ENCODE measurements at places on chromosomes 16 and 17. TPM values are rescaled to one million over a fixed set of nuclear protein-coding genes. Genes with fewer than 3 reads are reported as not detected.

The KCNH6 gene
- not detected for total RNA-seq

The HS3ST3B1 gene
- 5.0 TPM for total RNA-seq

The DNASE1L2 gene
- total RNA-seq: 0.86 TPM

The CACNG3 gene
- total RNA-seq: not detected

The SYT17 gene
- total RNA-seq: 0.66 TPM

Data from placental pericyte (primary cell).